Skeletal muscle cell (primary cell): ENCODE measurements at places on chromosomes 2 and 18.

GRCh38 chr2:182207049-182207746, 219.6 kb downstream of the PDE1A start:
- no peak for DNase-seq

- no peak for DNase-seq
These were observed 116.2 kb downstream of the RIF1 start for GRCh38 chr2:151525821-151526373.

DNA sequence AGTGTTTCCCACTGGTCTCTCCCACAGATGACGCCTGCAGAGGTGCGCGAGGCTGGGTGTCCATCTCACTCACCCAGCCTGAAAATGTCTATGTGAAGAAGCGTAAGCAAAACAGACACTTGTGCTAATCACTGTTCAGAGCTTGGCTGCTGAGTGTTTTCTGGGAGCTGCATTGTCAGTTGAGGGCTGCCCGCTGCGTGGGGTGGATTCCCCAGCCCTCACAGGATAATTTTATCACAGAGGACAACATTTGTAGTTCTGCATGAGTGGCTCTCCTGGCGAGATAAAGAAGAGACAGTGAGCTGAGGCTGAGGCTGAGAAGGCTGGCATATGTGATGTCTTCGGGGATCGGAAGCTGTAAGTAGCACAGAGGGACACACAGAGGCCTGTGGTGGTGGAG, 16.2 kb upstream of the CAPN13 start:
- no peak for DNase-seq

GRCh38 chr2:177541258-177541991, 148.9 kb downstream of the AGPS start:
- DNase-seq = no peak

DNA sequence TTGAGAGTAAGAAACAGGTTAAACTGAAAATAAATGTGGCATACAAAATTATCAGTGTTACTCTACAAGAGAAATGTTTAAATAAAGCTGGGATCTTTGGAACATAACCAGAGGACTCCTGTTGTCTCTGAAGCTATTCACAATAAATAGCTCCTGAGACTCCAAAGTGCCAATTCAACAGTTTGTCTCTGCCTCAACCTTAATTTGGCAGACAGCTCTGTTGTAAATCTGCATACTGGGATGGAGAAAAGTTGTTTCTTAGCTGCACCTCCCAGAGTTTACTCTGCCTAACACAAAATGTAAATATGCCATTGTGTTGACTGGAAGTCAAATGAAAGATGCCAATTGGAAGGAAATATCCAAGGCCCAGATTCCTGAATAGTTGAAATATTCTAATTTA, 238.5 kb upstream of the EPHA4 start:
- no peak for DNase-seq

- peak; percentile 11 for DNase-seq
These were observed at the start of gene CREG2 for GRCh38 chr2:101387151-101387834. TSS of gene CREG2 (minus strand) at chr2:101387503. CDS start at chr2:101387457, 46 bp downstream.

- no peak for DNase-seq
These were observed 57.6 kb downstream of the BOLA3 start for GRCh38 chr2:74089816-74090745.

DNA sequence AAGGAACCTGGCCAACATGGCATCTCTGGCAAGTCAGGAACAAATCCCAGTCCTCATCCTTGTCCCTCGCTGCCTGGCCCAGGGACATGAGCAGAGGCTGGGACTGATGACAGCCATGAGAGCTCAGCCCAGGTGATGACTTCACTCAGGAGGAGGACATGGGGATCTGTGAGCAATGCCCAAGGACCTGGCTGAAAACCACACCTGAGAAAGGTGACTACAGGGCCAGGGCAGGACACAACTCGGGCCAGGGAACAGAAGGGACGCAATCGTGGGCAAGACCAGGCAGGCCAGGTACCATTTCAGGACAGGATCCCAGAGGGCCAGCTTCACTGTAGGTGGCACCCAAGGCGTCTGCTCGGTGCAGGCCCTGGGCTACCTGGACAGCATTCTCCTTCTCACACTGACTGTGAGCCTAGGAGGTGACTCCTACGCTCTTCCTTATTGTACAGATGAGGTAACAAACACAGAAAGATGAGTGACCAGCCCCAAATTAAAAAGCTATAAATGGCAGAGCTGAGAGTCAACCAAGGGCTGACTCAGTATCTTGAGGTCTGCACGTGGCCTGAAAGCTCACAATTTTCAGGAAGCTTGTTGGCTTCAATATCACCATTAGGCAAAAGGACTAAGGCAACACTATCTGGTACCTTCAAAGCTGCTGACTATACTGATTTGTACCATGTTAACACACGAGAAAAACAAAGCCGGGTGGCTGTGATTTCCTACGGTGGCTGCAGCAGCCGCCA, 141.1 kb downstream of the EIPR1 start:
- DNase-seq = no peak

GRCh38 chr18:63511285-63511684, 30.9 kb upstream of the SERPINB12 start:
- peak; percentile 15 for DNase-seq

DNA sequence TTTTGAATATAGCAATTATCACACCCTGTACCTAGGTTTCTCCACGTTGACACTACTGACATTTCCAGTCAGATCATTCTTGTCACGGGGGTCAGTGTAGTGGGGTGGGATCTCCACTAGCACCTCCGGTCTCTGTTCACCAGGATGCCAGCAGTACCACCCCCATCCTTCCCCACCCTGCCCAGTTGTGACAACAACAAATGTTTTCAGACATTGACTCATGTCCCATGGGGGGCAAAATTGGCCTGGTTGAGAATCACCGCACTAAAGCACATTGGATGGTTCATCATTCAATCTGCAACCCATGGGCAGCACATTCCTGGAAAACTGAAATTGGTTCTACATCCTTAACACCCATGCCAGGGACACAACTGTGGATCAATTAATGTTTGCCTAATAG, 32.3 kb downstream of the FEZ2 start:
- DNase-seq = no peak

GRCh38 chr18:48698707-48699106, 159.9 kb downstream of the CTIF start:
- no peak for DNase-seq

- DNase-seq = no peak
These were observed 156.1 kb upstream of the SLC39A10 start for GRCh38 chr2:195500879-195501278.

DNA sequence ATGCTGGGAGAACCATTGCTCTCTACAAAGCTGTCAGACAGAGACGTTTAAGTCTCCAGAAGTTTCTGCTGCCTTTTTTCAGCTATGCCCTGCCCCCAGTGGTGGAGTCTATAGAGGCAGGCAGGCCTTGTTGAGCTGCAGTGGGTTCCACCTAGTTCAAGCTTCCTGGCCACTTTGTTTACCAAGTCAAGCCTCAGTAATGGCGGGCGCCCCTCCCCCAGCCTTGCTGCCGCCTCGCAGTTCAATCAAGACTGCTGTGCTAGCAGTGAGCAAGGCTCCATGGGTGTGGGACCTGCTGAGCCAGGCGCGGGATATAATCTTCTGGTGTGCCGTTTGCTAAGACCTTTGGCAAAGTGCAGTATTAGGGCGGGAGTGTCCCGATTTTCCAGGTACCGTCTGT, 52.7 kb upstream of the SCYGR2 start:
- DNase-seq = no peak

GRCh38 chr18:75679331-75679730, 251.8 kb upstream of the SMIM21 start:
- DNase-seq = peak; percentile 24

DNA sequence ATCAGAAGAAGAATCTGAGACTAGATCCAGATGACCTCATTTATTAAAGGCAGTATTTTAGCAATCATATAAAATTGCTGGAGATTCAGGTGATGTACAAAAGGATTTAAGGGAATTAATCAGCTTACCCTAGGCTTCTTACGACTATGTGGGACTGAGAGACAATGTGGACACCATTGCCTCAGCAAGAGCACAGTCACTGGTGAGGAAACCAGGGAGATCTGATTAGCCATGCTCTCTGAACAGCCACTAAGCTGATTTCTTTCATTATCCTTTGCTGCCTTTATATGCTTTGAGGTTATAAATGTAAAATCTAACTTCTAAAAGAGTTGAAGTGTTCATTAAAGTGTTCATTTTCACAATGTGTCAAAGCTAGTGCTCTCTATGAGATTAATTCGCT, 22.7 kb upstream of the GULP1 start:
- no peak for DNase-seq

GRCh38 chr18:34718610-34719009, 8.5 kb downstream of the DTNA start:
- DNase-seq = no peak

- no peak for DNase-seq
These were observed 33.9 kb downstream of the ORC2 start for GRCh38 chr2:200929334-200930249.

DNA sequence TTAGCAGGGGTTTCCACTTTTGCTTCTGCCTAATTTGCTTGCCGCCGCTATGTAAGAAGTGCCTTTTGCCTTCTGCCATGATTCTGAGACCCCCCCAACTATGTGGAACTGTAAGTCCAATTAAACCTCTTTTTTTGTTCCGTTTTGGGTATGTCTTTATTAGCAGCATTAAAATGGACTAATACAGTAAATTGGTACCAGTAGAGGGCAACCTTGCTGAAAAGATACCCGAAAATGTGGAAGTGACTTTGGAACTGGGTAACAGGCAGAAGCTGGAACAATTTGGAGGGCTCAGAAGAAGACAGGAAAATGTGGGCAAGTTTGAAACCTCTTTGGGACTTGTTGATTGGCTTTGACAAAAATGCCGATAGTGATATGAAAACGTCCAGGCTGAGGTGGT, 216.1 kb upstream of the FSIP2 start:
- no peak for DNase-seq

DNA sequence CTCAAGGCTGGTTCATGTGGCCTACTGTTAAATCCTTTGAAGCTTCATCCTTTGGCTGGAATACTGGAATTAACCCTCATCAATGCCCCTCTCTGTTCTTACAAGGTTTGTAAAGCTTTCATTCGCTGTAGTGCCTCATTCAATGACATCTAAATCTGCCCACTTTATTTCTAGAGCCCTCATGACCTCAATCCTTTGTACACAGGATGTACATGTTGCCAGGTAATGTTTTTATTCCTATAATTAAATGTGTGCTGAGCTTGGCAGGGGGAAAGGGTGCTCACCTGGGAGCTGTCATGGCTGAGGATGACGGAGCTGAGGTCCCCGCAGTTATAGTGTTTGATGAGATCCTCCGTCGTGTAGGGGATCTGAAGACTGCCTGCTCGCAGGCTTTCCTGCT, 39.3 kb downstream of the TRABD2A start:
- no peak for DNase-seq

DNA sequence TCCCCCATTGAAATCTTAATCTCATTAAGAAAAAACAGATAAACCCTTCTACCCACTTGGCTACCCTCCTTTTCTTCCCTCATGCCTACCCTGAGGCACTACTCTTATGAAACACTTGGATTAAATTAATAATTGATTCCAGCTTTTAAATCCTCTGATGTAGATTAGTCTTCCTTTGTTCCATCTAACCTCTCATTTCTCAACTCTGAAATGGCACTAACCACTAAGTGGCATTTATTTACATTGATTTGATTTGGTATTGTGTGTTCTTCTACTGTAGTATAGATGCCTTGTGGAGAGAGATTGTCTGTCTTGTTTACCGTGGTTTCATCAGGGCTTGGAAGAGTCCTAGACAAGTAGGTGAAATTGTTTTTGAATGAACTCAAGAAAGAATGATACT, 26.7 kb downstream of the ITGA4 start:
- DNase-seq = no peak

DNA sequence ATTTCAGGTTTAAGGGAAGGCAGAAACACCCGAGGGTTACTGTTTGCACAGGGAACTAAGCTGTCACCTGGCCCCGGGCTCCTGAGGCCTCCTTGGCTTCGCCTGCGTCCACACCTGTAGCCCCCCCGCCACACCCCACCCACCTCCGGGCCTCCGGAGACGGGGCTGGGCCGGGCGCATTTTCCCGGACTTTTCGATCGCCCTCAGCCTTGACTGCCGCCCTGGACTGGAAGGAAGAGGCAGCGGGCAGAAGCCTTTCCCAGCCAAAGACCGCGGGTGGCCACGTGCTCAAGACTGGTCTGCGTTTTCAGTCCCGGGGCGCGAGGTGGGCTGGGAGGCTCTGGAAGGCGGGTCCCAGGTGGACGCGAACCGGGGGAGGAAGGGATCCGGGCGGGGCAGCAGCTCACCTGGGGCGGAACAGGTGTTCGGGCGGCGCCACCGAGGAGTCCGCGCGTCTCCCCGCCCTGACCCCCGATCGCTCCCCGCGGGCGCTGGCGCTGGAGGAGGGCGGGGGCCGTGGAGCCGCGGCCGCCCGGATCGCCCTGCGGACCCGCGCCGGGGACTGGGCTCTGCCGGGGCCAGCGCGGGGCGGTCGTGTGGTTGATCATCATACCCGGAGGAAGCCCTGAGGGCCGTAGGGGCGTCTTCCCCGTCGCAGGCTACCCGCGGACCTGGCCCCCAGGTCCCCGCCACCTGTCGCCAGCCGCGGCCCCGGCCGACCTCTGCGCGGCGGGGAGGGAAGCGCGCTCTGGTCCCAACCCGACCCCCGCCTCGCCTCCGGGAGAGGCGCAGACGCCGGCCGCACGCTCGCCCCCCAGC, 3.2 kb downstream of the ID2 start:
- DNase-seq = no peak

DNA sequence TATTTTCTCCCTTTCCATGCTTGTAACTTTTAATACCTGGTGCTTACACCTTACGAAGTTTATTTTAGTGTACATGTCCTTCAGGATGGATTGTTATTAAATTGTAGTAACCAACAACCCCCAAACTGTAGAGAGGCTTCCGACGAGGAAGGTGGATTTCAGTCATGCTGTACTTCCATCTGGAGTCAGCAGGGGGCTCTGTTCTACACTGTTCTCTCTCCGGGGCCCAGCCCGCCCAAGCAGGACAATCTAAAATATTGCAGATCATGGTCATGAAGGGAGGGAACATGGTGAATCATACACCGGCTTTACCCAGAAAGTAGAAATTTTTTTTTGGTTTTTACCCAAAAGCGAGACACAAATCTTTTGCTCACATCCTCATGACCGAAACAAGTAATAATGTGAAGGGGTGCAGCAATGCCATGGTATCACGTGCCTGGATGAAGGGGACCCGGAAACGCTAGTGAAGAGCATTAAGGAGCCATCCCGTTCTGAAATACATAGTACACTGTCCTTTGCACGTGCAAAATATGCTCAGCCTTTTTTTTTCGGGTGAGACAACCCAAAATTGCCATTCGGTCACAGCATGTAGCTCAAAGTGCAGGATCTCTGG, 884.8 kb downstream of the EPHA4 start:
- DNase-seq = peak; percentile 14

GRCh38 chr18:11996190-11996754, 15.0 kb downstream of the IMPA2 start:
- DNase-seq = no peak
